ENCODE measurements at places on chromosomes 12 and 14.
A peak's percentile ranks its signal among the peaks of the same experiment; 100 is the strongest.

DNA sequence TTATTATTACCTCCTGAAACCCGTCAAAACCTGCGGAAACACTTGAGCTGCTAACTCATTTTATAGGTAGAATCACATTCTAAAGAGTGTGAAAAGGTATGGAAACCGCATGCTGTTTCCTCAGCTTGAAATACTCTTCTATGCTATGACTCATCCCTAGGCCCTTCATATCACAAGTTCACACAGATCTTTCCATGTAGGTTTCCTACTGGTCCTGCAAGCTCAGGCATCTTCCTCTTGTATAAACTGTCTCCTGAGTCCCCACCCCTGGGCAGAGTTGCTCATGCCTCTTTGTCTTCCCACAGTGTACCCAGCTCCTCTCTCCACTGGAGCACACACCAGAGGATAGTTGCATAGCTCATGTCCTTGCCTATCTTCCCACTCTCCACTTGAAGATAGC lies 84.7 kb downstream of the CMAS start:
- no peak for DNase-seq

DNA sequence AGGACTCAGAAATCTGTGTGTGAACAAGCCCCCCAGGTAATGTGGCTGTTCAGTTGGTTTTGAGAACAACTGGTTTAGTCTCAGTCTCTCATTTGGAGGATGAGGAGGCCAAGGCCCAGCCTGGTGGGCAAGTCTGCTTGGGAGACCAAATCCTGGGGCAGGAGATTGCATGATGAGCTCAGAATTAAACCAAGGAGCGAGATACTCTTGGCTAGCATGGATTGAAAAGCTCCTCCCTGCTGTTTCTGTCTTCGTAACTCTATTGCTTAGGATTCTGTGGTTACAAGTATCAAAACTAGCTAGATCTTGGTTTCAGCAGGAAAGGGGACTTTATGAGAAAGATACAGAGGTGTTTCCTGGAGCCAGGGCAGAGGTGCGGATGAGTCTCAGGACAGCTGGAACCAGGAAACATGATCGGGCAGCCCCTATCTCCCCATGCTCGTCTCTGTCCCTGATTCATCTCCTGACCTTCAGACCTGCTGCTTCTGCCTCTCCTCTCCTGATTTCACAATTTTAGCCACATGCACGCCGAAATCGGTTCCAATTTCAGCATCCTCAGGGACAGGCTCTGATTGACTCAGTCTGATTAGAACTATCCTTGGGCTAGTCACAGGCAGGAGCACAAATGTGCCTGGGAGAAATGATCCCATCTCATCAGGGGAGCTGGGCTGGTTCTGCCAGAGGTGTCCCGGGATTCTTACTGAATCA lies 40.2 kb upstream of the RIN3 start:
- DNase-seq: no peak

DNA sequence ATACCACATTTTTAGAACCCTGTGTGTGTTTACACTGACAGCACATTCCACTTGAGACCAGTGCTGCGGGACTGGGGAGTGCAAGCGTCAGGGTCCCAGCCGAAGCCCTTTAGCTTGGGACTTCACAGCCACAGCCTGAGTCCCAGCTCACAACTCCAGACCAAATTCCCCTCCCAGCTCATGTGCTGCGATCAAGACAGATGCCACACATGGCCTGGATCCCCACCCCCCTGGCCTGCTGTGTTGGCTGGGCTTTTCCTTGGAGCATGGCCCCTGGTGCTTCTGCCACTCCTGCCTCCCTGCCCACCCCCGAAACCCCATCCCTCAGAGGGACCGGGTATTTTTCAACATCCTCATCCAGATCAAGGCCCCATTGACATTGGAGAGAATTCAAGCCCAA lies 63.7 kb downstream of the WDR20 start:
- no peak for DNase-seq

DNA sequence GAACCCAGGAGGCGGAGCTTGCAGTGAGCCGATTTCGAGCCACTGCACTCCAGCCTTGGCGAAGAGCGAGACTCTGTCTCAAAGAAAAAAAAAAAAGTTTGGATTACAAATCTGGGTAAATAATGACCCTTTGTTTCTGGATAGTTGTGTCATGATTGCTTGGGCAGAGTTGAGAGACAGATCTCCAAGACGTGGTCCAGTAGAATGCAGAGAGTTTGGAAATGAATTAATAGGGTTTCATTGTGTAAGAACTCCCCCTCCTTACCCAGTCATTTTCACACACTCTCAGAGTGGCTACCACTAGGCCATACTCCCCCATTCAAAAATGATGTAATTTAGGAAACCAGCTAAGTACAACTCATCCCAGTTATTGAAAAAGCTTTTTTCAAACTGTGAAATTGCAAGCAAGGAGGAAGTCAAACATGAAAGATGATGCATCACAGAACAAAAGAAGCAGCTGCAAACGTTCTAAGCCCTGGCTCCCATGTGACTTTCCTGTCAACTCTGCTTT lies 1331.9 kb downstream of the AACS start:
- no peak for DNase-seq

GRCh38 chr12:50162230-50162629 lies 4.9 kb downstream of the CERS5 start:
- DNase-seq: no peak

DNA sequence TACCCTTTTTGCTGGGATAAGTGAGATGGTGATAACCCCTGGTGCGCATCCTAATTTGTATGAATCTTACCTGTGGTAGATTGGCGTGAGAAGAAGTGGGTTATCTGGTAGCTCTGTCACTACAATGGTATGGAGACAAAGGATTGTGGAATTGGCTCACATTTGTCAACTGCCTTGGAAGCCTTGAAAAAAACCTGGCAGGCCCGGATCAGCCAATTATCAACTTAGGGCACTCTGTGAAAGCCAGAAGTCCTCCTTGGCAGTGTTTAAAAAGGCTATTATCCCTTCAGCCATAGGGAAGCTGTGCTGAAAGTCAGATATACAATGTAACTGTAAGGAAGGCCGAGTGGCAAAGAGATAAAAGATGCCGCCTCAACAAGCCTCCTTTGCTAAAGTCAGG lies 56.5 kb downstream of the WASHC3 start:
- DNase-seq: no peak

DNA sequence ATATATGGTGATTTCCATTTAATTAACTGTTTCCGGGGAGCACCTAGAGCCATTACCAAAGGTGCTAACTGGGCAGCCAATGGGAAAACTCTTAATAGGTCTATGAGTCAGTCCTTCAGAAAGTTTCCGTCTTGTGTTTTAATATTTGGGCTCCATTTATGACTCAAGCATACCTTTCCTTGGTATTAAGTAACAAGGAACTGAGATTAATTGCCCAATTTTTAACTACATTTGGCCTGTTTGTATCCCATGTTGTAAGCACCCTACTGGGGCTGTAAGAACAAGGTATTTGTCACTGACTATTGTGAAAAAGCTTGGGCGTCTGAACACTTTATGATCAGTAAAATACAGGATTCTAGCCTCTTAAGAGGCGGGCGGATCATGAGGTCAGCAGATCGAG lies 62.8 kb upstream of the FOXN3 start:
- DNase-seq: no peak

DNA sequence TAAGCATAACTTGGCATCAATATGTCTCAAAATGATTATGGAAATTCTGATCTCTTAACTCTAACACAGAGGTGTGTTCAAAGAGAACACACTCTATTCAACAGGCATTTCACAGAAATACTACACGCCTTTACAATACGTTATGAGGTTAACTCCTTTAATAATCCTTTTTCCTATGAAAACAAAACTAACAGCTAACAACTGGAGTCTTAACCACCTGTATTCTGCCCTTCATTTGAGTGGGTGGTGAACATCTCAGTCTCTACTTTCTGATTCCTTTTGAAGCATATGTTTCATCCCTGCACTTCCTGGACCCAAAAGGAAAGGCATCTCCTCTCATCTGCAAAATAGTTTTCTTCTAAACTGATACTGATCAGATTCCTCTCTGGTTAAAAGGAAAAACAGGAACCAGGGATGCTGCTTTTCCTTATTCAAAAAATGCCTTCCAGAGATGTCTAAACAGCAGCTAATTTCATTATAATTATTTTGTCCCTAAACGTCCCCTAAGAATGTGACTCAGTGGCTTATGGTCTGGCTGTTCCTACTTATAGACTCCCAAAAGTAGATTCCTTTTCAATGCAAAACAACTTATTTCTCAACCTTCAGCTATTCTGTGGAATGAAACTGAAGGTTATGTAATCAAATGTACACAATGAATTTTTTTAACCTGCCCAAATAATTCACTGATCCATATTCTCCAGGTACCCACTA lies 24.1 kb downstream of the ITPR2 start:
- DNase-seq: no peak

GRCh38 chr14:95237121-95237957 lies 80.0 kb upstream of the DICER1 start:
- no peak for DNase-seq

DNA sequence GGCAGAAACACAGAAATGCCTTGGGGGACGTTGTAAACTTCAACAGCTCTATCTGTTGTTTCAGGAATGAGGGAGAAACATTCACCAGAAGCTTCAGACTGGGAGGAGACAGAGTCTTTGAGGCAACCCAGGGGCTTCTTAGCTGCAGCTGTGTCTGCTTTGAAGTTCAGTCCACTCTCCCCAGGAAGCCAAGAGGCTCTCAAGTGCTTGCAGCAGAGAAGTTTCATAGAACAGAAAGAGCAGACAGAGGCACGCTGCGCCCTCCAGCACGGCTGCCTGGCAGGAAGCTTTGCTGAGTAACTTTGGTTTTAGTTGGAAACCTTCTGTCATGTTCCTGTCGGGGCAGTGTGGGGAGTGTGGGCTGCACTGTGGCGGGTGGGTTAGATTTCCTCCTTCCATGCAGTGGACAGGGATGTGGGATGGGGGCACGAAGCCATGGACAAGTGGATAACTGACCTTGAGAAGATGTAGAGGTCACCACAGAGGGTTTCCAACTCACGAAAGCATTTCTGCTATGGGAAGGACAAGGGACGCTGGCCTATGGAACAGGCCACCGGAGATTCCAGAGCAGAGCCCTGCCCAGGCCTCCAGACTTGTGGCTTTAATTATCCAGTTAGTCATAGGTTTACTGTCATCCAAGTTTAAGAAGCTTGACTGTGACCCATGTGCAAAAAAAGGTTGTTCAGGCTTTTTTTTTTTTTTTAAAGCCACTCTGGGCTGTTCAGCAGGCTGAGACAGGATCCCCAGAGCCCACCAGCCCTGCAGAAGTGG lies 107.7 kb downstream of the ARF6 start:
- DNase-seq: peak; percentile 25

GRCh38 chr12:31999692-32000091 lies 40.5 kb downstream of the RESF1 start:
- DNase-seq: no peak

- no peak for DNase-seq
Measured at GRCh38 chr14:23297611-23298277, 4.9 kb downstream of the PPP1R3E start.

- no peak for DNase-seq
Measured at GRCh38 chr12:20268121-20268732, 100.1 kb upstream of the PDE3A start.

GRCh38 chr12:111363578-111363977 lies 5.3 kb downstream of the PHETA1 start:
- no peak for DNase-seq

DNA sequence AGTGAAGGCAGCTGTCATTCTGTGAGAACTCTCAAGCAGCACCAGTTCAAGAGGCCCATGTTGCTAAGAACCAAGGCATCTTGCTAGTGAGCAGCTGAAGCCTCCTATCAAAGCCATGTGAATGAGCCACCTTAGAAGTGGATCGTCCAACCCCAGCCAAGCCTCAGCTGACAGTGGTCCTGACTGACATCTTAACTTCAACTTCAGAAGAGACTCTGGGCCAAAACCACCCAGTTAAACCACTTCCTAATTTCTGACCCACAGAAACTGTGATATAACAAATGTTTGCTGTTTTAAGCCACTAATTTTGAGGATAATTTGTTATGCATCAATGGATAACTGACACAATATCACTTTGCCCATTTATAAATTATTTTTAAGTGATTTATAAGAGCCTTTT lies 256.0 kb downstream of the RPAP3 start:
- no peak for DNase-seq

DNA sequence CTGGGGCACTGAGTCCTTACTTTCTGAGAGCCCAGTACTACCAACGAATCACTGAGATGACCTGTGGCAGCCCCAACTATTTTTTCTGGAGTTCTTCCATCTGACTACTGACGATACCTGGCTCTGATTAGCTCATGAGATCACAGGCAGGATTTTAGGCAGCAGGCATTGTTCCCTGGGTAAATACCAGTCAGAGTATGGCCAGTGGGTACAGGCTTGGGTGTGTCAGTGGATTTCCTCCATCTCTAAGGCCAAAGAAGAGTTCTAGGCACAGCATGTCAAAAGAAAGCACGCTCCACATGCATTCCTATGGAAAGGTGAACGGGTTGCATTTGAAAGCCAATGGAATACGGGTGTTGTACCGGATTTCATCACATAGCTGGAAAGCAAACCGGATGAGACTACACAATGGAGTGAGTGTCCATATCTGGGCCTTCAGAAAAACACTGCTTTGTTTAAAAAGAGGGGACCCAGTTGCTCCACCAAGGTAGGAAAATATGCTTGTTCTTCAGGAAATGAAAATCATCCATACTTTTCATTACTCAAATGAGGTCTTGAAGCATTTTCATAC lies 55.0 kb downstream of the PAX9 start:
- no peak for DNase-seq

DNA sequence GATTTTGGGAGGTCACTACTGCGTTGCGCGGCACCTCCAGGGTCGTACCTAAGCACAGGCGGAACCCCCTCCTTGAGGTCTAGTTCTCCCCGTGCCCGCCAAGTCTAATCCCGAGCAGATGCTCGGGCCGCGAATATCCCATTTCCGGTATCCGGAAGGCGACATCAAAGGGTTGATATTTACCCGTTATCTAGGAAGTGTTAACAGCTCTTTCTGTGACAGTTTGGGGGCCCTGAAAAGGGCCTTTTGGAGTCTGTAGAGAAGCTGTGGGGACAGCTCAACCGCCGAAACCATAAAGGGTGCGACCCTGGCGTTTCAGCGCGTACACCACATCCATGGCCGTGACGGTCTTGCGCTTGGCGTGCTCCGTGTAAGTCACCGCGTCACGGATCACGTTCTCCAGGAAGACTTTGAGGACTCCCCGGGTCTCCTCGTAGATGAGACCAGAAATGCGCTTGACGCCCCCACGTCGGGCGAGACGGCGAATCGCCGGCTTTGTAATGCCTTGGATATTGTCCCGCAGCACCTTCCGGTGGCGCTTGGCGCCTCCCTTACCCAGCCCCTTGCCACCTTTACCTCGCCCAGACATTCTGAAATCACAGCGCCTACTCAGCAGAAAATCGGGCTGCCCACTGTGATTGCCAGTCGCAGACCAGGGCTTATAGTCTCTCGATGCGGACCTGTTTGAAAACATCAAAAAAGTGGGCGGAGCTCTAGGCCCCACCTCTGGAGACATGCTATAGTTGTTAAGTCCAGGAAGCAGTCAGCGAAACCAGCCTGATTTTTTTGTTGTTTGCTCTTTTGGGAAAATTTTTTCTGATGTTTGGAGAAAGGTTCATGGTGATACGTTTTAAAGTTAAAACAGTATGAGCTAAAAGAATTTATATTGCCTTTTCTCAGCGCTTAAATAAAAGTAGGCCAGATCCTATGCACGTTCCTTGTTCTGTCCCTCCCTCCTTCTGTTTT lies 32.5 kb downstream of the WBP11 start:
- peak; percentile 95 for DNase-seq

All from WTC11 (cell line).